ENCODE measurements at places on chromosomes 4 and X. TPM values are rescaled to one million over a fixed set of nuclear protein-coding genes. Genes with fewer than 3 reads are reported as not detected.

Gene TLR6
- total RNA-seq = 4.6 TPM

Gene CACNA1F
- not detected for total RNA-seq

Gene ADH1C
- total RNA-seq = not detected

Gene ZAR1
- total RNA-seq = 0.23 TPM

Gene MID2
- 45.0 TPM for total RNA-seq

Gene DAPP1
- total RNA-seq = 1.6 TPM

Gene ERCC6L
- 1.4 TPM for total RNA-seq

Gene HTN1
- total RNA-seq = not detected

Gene CDS1
- total RNA-seq = 22.6 TPM

Gene ANXA10
- not detected for total RNA-seq

Gene FAAH2
- 6.2 TPM for total RNA-seq

Gene SPATA4
- 2.3 TPM for total RNA-seq

Gene COX7B2
- total RNA-seq = not detected

Gene L1CAM
- 182 TPM for total RNA-seq

Gene ABLIM2
- 30.0 TPM for total RNA-seq

Gene CFAP47
- total RNA-seq = 45.4 TPM

Gene ABCG2
- 24.7 TPM for total RNA-seq

Gene EDNRA
- total RNA-seq = 11.1 TPM

Gene AMBN
- 0.92 TPM for total RNA-seq

Gene SLC10A4
- 10.1 TPM for total RNA-seq

Gene KIAA1210
- under 0.01 TPM for total RNA-seq

Gene SLC6A14
- not detected for total RNA-seq

Gene JAKMIP1
- total RNA-seq = 26.8 TPM

Gene ARR3
- total RNA-seq = not detected

Gene GUCY1B1
- 115 TPM for total RNA-seq

Gene SPP1
- 401 TPM for total RNA-seq

Gene SSX3
- not detected for total RNA-seq

Data from diencephalon (tissue), 1 donor.